ENCODE measurements at places on chromosomes 1 and 21.

- DNase-seq: no peak
Observed at GRCh38 chr1:8435569-8436071, 117.7 kb downstream of the SLC45A1 start.

DNA sequence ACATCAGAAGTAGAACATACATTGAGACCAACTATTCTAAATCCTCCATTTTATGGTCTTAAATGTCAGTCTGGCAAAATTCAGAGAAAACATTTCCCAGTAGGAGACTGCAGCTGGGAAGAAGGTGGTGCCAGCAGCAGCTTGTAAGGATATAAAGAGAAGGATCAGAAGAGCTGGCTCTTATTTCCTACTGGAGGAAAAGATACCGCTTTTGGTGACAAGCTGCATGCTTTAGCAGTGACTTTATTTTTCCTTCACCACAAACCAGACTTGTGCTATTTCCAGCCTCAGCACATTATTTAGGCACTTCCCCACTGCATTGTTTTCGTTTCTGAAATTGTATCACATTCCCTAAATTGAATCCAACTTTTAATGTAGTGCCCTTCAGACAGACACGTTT, 28.4 kb downstream of the RNF11 start:
- peak; percentile 84 for DNase-seq

DNA sequence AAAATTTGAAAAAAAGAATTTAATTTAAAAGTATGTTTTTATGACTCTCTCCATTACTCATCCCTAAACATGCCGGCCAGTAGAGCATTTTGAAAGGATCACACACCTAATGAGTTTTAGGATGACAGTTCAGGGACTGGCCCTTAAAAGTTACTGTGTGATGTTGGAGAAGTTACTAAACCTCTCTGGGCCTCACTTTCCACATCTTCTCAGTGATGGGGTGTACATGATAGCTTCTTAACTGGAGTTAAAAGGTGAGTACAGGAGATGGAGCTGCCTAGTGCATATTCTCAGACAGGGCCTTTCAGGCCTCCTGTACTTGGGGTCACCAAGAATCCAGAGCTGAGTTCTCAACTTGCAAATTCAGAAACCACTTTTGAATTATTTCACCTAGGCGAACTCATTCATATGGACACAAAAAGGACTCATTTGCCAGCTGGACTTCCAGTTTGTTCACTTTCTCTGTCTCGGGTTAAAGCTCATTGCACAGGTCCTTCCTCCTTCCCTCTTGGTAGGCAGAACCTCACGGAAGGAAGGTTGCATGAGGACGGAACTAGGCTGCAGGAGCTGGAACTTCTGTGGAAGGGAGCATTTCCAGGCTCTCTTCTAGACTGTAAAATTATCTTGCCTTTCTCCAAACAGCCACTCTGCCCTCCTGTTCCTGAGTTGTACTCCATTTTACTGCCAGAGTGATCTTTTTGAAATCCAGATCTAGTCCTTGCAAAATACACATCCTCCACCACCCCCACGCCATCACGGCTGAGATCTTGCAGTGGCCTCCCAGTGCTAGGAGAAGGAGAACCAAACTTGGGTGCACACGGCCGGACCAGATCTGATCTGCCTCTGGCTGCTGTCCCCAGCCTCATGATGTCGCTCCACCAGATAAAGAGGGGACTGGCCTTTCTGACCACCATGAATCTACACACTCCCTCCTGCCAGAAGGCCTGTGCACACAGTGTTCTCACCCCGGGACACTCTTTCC, 4.3 kb upstream of the SLC30A1 start:
- DNase-seq: no peak

- DNase-seq: no peak
Observed at GRCh38 chr1:200628223-200628881, 7.8 kb upstream of the KIF14 start.

GRCh38 chr1:157399343-157399983, 152.9 kb downstream of the FCRL5 start:
- no peak for DNase-seq

GRCh38 chr21:9008636-9009035, 1512.7 kb upstream of the TPTE start:
- DNase-seq: no peak

GRCh38 chr1:169509354-169509753, 23.6 kb upstream of the SLC19A2 start:
- no peak for DNase-seq

- DNase-seq: no peak
Observed at GRCh38 chr1:100708476-100709062, 11.0 kb upstream of the VCAM1 start.

DNA sequence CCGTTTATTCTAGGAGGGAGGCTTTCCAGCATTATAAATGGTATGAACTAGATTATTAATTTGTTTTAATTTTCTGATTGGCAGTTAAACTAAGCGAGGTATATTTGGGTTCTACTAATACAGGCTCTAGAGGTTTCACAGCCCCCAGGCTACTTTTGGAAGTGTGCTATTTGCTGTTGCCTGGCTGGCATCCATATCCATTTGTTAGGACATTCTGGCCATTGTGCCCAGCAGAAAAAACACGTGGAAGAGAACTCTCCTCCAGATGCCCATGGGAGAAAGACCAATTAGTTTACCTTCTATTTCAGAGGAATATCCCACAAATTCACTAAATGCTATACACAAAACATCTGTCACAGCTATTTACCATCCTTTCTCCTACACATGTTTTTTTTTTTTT, 29.3 kb downstream of the MACO1 start:
- DNase-seq: no peak

- DNase-seq: no peak
Observed at GRCh38 chr1:204923626-204924012, 53.0 kb downstream of the NFASC start.

DNA sequence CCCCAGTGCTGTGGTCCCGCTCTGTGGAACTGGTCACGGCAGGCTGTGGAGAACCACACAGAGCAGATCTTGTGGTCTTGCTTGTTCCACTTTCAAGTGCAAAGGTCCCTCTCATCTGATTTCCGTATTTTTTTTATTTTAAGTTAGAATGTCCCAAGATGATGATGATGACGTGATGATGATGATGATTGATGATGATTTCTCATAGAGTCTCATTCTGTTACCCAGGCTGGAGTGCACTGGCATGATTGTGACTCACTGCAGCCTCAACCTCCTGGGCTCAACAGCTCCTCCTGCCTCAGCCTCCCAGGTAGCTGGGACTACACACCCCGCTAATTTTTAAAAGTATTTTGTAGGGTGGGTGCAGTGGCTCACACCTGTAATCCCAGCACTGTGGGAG, 12.2 kb downstream of the EVA1C start:
- DNase-seq: no peak

- DNase-seq: no peak
Observed at GRCh38 chr1:164638492-164639202, 79.7 kb downstream of the PBX1 start.

GRCh38 chr1:98919211-98919610, 85.5 kb downstream of the PLPPR5 start:
- DNase-seq: no peak

DNA sequence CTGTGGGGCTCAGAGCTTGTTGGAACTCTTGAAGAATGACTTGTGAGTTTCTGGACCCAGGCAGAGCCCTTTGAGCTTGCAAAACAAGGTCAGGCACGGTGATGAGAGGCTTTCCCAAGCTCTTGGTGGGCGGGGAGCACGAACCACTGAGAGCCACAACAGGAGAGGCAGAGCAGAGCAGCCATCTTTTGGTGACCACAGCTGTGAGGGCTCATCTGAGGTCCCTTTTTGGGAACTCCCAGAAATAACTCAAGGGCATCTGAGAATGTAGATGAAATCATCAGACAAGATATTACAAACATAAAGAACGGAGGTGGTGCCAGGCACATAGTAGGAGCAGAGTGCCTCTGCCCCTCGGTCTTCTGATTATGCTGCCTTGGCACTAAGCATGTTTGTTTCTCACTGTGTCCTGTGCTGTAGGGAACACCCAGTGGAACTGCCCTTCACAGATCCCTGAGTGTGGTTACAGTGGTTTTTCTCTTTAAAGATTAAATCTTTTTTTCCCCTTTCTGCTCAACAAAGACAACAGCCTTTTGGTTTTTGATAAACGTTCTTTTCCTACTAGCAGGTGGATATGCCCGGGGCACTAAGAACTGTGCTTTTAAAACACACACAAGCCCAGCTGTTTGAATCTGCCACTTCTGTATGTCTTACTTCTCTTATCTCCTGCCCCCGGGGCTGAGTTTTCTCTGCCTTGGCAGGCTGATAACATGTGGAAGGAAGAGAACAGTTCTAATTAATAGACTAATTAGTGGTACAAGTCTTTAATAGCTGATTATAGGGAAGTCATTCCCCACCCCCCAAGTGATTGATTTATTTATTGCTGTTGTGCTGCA, 37.7 kb downstream of the CD34 start:
- no peak for DNase-seq

DNA sequence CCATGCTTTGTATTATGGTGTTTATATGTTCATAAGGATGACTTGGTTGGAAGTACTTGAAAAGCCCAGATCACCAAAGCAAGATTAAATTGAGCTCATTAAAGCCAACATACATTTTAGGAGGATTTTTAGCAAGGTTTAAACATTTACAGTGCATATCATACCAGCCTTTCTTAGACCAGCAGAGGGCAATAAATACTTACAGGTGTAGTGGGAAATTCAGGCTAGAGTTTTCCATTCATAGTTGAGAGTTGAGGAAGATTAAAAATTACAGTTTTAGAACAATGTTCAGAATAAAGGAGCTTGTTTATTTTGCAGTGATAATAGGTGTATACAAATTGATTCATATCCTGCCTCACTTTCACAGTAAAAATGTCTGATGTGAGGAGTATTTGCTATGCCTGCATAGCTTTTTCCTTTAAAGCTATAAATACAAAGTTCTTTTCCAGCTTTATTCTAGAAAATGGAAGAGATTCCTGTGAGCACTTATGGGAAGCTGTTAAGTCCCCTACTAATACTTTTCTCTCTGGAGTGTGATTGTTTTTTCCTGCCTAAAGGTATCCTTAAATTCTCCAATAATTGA, 35.3 kb downstream of the DTL start:
- DNase-seq: peak; percentile 75

DNA sequence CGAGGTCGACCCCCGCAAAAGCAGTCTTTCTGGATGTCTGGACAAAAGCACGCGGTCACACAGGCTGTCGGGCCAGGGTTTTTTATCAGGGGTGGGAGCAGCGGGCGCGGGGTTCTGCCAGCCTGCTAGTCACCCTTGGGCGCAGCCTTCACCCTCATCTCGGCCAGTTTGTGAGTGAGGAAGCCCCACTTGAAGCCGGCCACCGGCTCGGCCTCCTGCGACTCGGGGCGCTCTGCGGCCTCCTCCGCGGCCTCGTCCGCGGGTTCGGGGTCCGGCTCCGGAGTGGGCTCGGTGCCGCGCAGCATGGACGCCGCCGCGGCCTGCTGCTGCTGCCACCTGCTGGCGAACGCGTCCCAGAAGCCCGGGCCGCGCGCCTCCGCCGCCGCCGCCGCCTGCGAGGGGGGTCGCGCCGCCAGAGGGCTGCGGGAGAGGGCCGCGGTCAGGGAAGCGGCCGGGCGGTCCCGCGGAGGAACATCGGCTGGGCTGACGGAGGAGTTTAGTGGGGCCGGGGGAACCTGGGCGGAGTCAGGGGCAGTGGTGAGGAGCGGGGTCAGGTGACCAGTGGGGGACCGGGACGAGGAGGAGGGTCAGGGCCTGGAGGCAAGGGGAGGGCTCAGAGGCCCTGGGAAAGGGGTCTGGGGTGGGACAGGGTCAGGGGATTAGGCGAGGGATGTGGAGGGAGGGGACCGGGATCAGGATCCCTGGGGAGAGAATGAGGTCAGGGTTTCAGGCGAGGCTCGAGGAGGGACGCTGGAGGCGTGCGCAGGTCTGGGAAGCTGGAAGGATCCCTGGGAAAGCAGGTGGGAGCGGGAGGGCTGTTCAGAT, 4.5 kb downstream of the C1orf232 start:
- DNase-seq: no peak

DNA sequence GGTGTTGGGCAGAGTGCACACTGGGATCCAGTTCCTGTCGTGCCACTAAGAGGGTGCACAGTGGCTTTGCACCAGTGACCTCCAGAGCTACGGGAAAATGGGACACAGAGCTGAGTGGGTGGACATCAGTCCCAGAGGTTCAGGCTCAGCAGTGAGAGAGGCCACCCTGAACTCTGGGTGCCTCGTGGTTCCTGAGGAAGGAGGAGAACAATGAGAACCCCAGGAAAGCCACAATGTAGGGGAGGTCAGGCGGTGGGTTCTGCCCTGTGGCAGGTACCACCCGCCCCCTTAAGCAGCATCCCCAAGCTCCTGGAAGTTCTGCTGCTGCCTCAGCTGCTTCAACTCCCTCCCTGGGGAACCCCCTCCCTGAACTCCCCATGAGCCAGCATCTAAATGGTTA, 112.2 kb downstream of the GRIK3 start:
- DNase-seq: no peak

- DNase-seq: no peak
Observed at GRCh38 chr1:200681231-200681630, 11.5 kb upstream of the DDX59 start.

- no peak for DNase-seq
Observed at GRCh38 chr1:177080564-177080963, 83.9 kb downstream of the ASTN1 start.

DNA sequence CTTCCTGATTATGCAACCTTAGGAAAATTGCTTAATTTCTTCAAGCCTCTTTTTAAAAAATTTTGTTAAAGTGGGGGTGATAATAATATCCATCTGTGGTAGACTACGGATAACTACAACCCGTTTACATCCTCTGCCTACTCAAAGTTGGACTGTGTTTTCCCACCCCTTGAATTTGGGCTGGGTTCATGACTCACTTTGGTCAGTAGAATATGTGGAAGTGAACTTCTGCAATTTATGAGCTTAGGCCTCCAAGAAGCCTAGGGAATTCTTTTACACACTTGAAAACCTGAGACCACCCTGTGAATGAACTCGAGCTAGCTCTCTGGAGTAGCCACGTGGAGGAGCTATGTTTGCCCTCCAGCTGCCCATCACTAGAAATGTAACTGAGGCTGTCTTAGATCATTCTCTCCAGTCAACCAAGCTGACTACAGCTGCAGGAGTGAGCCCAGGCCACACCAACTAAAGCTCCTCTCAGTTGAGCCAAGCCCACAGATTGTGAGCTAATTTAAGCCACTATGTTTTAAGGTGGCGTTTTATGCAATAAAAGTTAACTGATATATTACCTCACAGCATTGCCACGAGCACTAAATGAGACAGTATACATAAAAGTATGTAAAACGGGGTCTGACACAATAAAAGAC, 29.6 kb upstream of the CACHD1 start:
- DNase-seq: no peak

- DNase-seq: peak; percentile 67
Observed at GRCh38 chr1:43372172-43372571, 4.4 kb upstream of the ELOVL1 start.

- peak; percentile 67 for DNase-seq
Observed at GRCh38 chr1:8562881-8563865, 245.3 kb downstream of the SLC45A1 start.
